ENCODE measurements at places on chromosomes 3 and 15.
A peak's percentile ranks its signal among the peaks of the same experiment; 100 is the strongest.

DNA sequence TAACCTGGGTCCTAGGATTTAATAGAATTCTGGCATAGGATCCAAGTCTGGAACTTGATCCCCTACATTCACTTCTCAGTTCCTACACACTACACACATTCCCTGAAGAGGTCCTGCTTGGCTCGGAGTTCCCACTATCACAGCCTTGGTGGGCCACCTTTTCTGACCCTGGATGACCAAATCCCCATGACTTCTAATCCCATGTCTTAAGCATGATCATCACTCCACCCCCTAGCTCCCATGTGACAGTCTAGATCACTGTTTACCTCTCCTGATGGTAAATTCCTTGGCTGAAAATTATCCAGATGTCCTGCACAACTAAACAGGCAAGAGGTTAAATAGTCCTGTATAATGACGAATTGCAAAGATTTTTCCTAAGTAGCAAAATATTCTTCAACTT, 40.3 kb downstream of the DUT start:
- no peak for DNase-seq

- DNase-seq, result no peak
These were observed 46.8 kb downstream of the CMTM6 start for GRCh38 chr3:32455609-32456428.

- DNase-seq, result peak; percentile 41
These were observed 56.8 kb downstream of the GPR171 start for GRCh38 chr3:151146071-151146730.

- DNase-seq, result no peak
These were observed 1.3 kb upstream of the TNIK start for GRCh38 chr3:171461525-171461917.

DNA sequence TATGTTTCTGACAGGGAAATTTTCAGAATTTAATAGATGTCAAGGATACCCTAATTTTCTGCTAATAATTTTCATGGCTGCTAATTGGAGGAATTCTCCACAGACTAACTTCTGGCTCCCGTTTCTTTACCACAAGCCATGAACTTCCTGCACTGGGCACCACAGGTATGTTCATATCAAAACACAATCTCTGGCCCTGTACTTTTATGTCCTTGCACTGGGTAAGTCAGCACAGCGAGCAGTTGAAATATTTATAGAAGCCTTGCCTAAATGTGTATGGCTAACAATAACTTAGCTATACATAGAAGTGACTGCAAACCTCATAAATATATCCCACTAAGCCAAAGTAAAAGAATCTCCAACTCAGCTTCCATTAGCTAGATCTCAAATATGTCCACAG, 246.9 kb downstream of the ZIC1 start:
- no peak for DNase-seq

DNA sequence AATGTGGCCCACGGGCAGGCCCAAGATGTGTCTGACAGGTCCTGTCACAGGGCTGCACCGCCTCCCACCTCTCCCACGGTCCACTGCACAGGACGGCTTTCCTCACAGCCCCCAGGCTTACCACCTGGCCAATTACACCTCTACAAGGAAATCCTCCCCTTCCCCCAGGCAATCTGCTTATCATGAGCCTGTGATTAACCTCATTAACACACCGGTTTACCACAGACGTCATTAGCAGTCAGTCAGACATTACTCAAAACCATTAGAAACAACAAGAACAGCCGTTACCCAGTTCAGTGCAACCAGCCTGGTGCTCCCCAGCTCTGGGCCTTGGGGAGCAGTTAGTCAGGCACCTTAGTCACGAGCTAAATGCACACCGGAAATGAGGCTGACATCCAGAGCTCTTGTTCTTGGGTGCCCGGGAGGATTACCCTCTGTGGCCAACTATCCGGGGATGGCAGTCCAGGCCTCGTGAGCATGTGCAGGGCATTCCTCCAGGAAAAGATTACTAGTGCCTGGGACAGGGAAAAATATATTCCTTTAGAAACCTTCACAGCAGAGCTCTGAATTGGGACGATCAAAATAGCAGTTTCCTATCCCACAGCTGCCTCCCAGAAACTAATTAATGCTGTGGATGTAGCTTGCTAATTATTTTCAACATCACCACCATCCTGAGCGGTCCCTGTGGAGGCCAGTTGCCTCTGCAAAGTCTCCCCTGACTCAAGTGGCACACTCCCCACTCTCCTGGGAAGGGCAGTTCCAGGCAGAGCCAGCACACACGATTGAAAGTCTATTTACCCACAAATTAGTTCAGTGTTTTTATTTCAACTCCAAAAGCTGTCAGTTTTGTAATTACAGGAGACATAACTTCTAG, 117.4 kb upstream of the ZBED2 start:
- DNase-seq, result no peak

DNA sequence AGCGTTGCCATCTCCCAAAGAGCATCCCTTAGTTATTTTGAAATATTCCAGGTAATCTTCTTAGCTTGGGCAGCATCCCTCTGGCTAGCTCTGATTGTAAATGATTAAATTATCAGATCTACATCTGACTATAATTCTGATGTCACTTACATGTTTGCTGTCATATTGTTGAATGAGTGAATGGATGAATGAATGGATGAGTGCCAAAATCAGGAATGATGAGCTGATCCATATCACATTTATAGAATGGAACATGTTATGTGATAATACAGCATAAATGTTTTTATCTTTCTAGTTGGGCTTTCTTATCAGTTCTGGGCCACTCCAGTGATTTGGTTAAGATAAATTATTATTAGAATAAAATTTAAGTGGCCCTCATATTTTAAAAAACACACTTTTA, 14.0 kb downstream of the FAN1 start:
- DNase-seq, result no peak

All from stimulated activated CD4-positive, alpha-beta T cell treated with anti-CD3 and anti-CD28 coated beads, Interleukin-2, amount 100 ng/mL, for 48 hours (primary cell).